NCI-H446 treated with DMSO at 0.1 percent for 48 hours (cell line): ENCODE measurements at places on chromosomes 13 and 19.

GRCh38 chr13:32010136-32010535 is 21.4 kb upstream of the FRY start:
- peak; percentile 96 for DNase-seq

- DNase-seq = no peak
These were observed 11.0 kb downstream of the ZNF552 start for GRCh38 chr19:57803594-57804325.

- peak; percentile 41 for DNase-seq
These were observed at the start of gene LRFN3 for GRCh38 chr19:35935911-35936737. TSS of gene LRFN3 (plus strand) at chr19:35936374. CDS start at chr19:35939426, 3,052 bp downstream.

DNA sequence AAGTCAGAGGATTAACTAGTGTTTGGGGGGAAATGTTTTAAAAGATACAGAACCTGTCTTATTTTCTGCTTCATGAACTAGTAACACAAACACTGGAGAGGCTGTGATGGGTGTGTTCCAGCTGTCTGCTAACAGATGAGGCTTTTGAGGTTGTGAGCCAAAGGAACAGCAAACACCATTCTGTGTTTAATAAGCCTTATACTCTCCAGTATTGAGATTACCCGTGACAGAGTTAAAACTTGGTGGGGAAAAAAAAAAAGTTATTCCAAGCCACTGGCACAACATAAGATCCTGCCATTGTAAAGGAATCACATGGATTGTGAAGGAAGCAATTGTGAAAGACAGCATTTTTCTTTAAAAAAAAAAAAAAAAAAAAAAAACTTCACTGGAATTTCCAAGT is 48.4 kb downstream of the KCTD12 start:
- DNase-seq = no peak

GRCh38 chr19:39951065-39951650 is 16.7 kb upstream of the FCGBP start:
- no peak for DNase-seq

- DNase-seq = no peak
These were observed 5.9 kb downstream of the MED16 start for GRCh38 chr19:887072-887471.

DNA sequence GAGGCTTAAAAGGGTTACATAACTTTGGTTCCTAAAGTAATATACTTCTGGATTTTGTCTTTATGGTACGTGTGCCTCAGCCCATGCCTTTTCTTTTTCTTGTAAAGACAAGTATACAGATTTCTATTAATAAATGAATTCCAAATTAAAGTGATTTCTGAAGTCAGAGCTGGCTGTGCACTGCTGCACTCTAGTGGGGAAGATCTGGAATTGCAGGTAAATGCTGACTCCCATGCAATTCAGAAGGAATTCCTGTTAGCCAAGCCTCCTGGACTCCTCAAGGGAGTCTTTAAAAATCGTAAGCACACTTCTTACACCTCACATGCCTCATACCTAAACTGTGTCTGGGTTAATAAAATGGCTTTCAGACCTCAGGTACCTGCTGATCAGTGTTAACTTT is 118.4 kb upstream of the SLC7A1 start:
- DNase-seq = no peak

DNA sequence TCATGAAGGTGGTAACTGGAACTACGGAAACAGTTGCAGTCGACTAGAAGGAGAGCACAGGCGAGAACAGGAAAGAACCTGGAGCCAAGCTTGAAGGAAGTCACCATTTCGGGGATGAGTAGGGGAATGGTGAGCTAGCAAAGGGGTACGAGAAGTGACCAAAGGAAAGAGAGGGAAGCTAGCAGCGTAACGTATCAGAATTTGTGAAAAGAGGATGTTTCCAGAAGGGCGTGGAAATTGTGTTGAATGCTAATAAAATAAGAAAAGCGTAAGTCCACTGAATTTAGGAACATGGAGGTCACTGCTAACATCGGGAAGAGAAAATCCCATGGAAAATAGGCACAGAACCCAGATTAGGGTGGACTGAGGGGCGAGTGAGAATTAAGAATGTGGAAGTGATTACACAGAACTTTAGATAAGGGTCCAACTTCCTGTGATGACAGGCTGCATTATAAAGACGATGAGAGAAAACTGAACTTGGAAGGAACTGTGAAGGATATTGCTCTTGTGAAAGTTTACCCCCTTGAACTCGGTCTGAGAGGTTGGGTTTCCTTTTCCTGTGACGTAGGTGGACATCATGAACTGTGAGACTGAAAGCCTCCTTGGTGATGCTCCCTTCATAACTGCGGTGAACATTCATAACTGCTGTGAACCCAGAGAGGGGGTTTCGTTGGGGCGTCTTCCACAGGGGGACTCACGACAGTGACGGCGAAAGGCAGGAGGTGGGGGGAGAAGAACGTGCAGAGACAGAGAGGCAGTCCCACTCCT is 2.0 kb upstream of the FFAR2 start:
- no peak for DNase-seq

GRCh38 chr13:35388441-35389355 is 87.8 kb downstream of the MAB21L1 start:
- DNase-seq = no peak

- no peak for DNase-seq
These were observed 529.3 kb downstream of the IRS2 start for GRCh38 chr13:109256866-109257760.

DNA sequence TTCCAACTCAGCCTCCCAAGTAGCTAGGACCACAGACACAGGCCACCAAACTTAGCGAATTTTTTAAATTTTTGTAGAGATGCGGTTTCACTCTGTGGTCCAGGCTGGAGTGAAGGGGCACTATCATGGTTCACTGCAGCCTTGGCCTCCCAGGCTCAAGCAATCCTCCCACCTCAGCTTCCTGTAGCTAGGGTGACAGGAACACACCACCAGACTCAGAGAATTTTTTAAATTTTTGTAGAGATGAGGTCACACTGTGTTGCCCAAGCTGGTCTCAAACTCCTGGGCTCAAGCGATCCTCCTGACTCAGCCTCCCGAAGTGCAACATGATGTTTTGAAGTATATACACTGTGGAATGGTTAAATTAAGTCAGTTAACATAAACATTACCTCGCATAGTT is 263.6 kb downstream of the OXGR1 start:
- no peak for DNase-seq

DNA sequence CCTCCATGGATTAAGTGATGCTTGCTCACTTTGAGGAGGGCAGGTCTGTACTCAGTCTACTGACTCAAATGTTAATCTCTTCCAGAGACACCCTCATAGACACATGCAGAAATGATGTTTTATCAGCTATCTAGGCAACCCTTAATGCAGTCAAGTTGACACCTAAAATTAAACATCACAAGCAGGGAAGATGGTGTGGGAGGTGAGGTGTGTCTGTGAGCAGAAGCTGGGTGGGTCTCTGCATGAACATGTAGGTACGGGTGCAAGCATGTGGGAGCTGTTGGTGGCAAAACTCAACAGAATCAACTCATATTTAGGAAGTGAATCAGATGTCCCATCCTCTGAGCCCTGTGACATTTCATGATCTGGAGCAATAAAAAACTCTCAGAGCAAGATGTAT is 249.2 kb upstream of the SGCG start:
- no peak for DNase-seq

GRCh38 chr13:33940898-33941297 is 122.9 kb downstream of the RFC3 start:
- DNase-seq = no peak

DNA sequence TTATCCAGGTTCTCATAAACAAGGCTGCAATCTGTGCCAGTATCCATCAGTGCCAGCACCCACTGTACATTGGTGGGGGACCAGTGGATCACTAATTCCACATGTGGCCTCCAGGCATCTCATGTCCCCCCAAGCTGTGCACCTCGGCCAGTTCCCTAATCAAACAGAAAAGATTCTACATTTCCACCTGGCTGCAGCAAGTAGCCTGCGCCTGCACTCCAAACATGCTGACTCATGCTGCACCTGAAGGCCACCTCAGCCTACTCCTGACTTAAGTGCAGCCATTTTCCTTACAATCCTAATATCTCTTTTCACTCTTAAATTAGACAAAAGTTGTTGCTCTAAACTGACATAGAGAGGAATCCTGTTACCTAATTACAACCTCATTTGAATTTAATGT is 729.4 kb upstream of the MIR17HG start:
- no peak for DNase-seq

GRCh38 chr13:110446575-110446890 is 115.0 kb downstream of the RAB20 start:
- no peak for DNase-seq

GRCh38 chr19:10920781-10921180 is 7.7 kb downstream of the YIPF2 start:
- DNase-seq = no peak

- DNase-seq = no peak
These were observed 3.2 kb downstream of the TMIGD2 start for GRCh38 chr19:4298810-4299550.

GRCh38 chr13:106178816-106179215 is 356.6 kb downstream of the EFNB2 start:
- DNase-seq = no peak

GRCh38 chr13:98780451-98780850 is 28.0 kb upstream of the SLC15A1 start:
- DNase-seq = no peak

DNA sequence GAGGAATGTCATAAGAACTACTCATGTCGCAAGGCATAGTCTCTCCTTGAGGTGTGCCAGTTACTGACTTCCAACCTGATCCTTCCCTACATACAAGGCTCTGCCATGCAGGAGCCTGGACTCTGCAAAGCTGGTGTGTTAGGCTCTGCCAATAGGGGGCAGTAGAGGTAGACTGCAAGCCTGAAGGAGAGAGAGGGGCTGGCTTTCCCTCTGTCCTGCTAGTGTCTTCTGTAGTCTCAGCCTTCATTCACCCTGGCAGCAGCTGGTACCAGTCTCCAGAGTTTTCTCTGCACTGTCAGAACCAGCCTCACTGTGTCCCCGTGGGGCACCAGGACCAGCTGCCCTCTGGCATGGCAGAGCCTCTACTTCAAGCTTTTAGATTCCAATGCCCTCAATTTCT is 14.5 kb downstream of the SHISA2 start:
- DNase-seq = no peak

GRCh38 chr19:49801401-49801888 is 11.6 kb downstream of the FUZ start:
- DNase-seq = no peak

- no peak for DNase-seq
These were observed 84.9 kb downstream of the PTPRS start for GRCh38 chr19:5255602-5256231.

- no peak for DNase-seq
These were observed 26.5 kb downstream of the CEBPG start for GRCh38 chr19:33399745-33400681.

DNA sequence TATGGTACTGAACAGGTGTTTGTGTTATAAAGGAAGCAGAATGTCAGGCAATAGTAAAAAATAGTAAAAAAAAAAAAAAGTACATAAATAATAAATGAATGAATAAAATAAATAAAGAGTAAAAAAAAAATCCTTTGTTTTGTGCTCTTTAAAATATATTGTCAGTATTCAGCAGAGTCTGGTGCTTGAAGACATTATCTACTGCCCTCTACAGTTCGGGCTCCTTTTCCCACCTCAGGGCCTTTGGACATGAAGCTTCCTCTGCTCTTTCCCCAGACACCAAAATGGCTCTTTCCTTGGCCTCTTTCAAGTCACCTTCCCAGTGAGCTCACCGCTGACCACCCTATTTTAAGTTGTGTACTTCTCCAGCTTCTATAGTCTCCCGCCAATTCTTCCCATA is 137.5 kb downstream of the TNFRSF19 start:
- no peak for DNase-seq

- no peak for DNase-seq
These were observed at the start of gene SGCG for GRCh38 chr13:23180711-23181110. TSS of gene SGCG (plus strand) at chr13:23180979. CDS start at chr13:23203695, 22,716 bp downstream.

- DNase-seq = no peak
These were observed 93.9 kb upstream of the TDRD3 start for GRCh38 chr13:60303166-60303565.

- DNase-seq = no peak
These were observed 59.0 kb upstream of the FARP1 start for GRCh38 chr13:98083936-98084335.

- DNase-seq = no peak
These were observed 900.3 kb upstream of the MIR17HG start for GRCh38 chr13:90447034-90447733.

DNA sequence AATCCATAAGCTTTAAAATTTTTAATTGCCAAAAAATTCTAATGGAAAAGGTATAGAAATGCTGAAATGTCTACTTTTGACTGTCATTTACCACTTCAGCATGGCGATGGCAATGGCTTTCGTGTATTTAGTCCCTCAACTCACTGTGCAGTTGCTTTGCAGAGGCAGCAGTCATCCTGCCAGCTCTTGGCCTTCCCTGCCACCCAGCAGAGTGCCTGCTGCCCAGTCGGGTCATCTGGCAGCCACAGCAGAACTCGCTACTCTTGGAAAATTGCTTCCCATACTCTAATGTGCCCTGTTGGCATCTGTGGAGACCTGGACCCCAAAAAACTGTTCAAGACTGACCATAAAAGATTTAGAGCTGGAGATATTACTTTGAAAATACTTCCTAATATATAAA is 383.2 kb downstream of the UQCRFS1 start:
- no peak for DNase-seq

DNA sequence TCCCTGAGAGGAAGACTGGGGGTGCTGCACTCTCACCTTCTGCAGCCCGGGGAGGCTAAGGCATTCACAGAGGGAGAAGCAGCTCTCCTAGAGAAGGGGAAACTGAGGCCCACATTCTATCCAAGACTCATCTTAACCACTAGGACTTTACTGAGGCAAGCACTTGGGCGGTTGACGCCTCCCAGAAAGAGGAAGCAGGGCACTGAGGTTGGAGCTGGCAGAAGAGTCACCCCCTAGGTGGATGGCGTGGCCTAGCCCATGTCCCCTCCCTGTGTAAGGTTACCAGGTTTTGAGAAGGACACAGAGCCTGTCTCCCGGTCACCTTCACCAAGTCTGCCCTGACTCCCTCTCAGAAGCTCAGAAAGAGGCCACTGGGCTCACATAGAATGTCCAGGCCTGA is 2.7 kb downstream of the S1PR2 start:
- DNase-seq = no peak

DNA sequence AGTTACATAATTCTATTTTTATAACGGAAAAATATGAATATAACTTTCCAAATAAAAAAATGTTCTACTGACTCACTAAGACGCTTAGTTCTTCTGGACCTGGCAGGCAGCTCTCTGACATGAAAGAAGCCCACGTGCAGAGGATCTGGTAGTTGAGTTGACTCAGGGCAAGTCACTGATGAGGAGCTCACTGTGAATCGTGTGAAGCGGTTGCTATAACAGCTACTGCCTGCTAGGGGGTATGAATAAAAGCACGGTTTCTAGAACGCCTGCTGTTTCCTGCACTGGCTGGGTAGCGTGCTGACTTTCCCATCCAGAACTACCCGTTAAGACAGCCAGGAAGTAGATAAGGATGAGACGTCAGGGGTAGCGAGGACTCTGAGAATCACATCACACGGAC is 54.7 kb upstream of the WASF3 start:
- DNase-seq = no peak
